ENCODE measurements at places on chromosomes 3 and 15.

DNA sequence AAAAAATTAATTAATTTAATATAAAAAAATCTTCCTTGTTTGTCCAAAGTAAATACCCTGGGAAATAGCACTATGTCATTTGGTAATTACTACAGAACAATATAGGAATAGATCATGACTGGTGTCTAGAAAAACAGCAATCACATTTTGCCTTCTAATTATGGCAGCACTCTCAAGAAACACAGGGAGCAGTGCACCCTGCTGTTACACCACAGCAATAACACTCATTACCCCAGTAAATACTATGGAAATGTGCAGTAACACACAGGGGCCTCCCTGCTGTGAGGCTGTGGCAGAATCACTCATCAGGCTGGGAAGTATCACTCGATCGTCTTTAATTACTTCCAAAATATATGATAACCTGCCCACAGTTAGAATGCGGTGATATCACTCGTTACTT lies 646.0 kb downstream of the TUSC7 start:
- peak; percentile 28 for DNase-seq

DNA sequence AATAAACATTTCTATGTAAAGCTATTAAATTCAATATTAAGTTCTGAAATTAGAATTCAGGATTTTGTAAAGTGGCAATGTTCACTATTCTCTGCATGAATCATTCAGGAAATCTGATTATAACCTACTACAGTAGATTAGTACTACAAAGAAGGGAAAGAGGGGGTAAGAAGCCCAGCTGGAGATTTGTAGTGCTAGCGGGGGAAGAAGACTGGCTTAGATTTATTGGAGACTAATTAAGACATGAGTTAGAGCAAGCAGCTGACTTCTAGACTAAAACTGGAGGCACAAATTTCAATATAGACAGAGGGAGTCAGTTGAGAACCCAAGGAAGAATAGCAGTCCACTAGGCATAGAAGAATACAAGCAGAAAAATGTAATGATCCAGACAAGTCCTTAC lies 55.8 kb upstream of the SETMAR start:
- no peak for DNase-seq

GRCh38 chr3:165814380-165814779 lies 22.8 kb downstream of the BCHE start:
- no peak for DNase-seq

GRCh38 chr15:91258415-91258759 lies 158.3 kb downstream of the SV2B start:
- no peak for DNase-seq

GRCh38 chr3:167102071-167102470 lies 278.0 kb downstream of the ZBBX start:
- no peak for DNase-seq
